ENCODE measurements at places on chromosomes 7 and 10. TPM values are rescaled to one million over a fixed set of nuclear protein-coding genes. Genes with fewer than 3 reads are reported as not detected.

GRCh38 chr10:75655791-75656451 lies 224.5 kb downstream of the LRMDA start:
- DNase-seq, result no peak

The ANLN gene
- total RNA-seq, result 29.1 TPM

- DNase-seq, result no peak
These were observed 204.3 kb downstream of the CHCHD3 start for GRCh38 chr7:132877573-132877972.

The BTAF1 gene
- total RNA-seq, result 54.6 TPM

The RELN gene
- 0.21 TPM for total RNA-seq
